ENCODE measurements at places on chromosomes 12 and 14.

- DNase-seq: no peak
Measured at GRCh38 chr12:111180426-111181142, 188.3 kb downstream of the PHETA1 start.

GRCh38 chr12:101966496-101966895 lies 89.1 kb downstream of the DRAM1 start:
- no peak for DNase-seq

DNA sequence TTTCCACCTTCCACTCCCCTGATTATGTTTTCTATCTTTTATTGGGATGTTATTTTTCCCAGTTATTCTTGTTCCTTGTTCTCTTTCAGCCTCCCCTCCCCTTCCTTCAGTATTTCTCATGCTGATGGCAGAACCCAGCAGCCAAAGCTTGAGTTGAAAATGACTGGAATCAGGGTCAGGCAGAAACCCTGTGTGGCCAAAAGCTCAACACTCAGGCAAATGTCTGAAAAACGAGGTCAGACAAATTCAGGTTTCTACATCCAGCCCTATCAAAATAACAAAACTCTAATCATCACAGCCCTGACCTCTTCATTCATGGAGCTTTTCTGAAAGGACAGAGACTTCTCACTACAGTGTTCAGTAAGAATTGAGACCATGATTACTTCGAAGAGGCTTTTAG lies 134.6 kb downstream of the PTPRR start:
- no peak for DNase-seq

GRCh38 chr14:53004976-53005375 lies 54.1 kb upstream of the FERMT2 start:
- no peak for DNase-seq

DNA sequence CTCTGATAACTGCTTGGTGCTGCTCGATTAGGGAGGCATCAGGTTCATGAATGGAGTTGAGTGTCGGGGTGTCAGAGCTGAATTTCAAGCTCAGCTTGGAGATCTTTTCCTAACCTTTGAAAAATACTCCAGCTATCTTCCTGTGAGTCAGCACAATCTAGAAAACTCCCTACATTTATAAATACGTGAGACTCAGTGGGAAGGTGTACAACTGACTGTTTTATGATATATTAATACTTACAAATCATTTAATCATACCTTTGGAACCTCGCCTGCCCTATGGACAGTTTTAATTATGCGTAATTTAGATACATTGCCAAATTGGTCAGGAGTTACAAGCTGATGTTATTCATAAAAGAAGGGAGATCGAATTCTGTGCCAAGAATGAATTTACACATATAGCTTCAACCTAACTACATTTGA lies 961 bp downstream of the CMAS start:
- no peak for DNase-seq

Data from anterior cingulate cortex (tissue), 58 donors.